ENCODE measurements at places on chromosomes 12 and 14.

GRCh38 chr12:88996200-88996788 is 356.0 kb downstream of the DUSP6 start:
- no peak for DNase-seq

DNA sequence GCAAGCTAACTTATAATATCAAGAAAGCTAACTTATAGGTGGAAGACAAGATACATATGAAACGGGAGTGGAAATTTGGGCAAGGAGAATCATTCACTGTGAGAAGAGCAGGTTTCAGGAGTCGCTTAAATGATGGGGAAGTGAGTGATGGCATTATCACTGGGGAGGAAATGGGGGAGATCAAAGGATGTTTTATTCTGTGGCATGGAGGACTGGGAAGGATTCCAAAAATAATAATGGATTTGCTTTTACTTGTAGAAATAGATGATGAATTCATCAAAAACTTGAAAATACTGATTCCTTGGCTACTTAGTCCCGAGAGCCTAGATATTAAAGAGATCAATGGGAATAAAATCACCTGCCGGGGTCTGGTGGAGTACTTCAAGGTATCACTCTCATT is 47.8 kb downstream of the SAV1 start:
- DNase-seq: no peak

DNA sequence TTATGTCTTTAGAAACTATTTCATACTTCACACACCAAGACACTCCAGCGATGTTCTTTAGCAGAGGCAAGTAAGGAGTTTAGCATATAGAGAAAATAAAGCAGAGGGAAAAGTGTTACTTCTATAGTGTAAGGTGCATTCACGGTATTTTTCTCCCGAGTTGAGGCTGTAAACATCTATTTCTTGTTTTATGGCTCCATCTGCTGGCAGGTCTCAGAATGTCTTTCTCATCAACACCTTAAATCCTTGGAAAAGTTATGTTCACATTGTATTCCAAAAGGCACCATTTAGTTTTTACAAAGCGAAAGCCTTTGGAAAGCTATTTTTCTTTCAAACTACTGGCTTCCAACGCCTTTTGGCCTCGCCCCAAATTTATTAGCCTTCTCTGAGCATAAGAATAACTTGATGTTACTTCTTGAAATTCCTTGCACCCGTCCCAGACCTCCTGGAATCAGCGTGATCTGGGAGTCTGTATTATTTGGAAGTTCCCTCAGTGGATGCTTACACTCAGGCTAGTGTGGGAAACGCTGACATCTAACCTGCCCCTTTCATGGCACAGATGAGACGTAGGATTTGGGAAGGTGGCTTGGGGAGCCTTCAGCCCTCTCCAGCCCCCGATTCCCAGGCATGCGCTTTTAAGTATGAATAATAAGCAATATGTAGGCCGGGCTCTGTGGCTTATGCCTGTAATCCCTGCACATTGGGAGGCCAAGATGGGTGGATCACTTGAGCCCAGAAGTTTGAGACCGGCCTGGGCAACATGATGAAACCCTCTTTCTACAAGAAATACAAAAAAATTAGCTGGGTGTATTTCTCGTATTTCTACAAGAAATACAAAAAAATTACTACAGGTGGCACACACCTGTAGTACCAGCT is 1.9 kb upstream of the PIWIL1 start:
- peak; percentile 74 for DNase-seq

- DNase-seq: no peak
Measured at GRCh38 chr12:122003651-122004611, 17.8 kb upstream of the BCL7A start.

GRCh38 chr14:32427726-32428528 is 98.8 kb downstream of the AKAP6 start:
- no peak for DNase-seq

GRCh38 chr12:109518820-109519665 is 41.6 kb downstream of the UBE3B start:
- DNase-seq: peak; percentile 79

DNA sequence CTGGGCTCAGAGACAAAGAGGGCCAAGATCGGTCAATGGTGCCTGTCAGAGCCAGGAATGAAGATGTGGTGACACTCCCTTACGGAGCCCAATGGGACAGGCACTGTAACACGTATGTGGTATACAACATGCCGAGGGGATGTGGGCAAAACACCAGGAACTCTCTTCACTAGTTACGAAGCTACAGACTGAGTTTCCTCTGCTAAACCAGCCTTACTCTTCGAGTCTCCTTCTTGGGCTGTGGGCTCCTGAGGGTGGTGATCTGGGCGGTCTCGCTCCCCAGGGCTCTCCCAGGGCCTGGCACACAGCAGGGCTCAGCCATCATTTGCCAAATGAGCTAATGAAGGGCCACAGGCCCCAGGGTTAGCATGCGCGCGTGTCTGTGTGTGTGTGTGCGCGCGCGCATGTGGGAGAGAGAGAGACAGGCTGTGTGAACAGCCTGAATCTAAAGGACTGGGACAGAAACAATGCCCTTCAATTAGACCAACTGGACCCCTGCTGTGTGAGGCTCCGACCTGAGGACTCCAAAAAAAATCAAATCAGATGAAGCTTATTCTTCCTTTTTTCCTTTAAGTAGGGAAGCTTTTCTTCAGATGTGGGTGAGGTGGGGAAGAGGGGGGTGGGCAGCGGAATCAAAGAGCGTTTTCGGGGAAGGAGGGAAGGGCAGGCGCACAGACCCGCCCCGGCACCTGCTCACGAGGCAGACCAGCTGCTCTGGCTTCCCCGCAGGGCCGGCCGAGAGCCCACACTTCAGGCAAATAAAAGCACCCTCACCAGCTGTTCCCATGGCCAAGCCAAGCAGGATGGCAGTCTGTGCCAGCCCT is 42.5 kb downstream of the CCDC88C start:
- DNase-seq: no peak

- no peak for DNase-seq
Measured at GRCh38 chr14:61623927-61624326, 71.4 kb upstream of the HIF1A start.

- DNase-seq: no peak
Measured at GRCh38 chr14:57864659-57865058, 1.2 kb downstream of the SLC35F4 start.

DNA sequence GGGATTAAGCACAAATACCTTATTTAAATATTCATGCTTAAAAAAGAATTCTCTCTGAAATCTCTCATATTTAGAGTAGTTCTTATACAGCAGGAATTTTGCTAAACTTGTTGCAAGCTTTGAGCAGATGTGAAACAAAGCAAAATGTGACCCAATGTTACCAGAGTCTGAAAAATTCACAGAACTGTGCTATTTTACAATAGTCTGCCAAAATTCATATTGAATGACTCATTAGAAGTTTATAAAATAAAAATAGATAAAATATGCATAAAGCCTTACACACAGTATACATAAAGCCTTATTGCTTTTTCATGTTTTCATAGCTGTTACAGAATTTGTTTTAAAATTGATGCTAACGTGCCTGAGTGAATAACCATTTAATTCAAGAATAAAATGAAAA is 17.8 kb upstream of the RHOJ start:
- DNase-seq: no peak

- DNase-seq: no peak
Measured at GRCh38 chr14:77009014-77009413, 19.5 kb downstream of the IRF2BPL start.

DNA sequence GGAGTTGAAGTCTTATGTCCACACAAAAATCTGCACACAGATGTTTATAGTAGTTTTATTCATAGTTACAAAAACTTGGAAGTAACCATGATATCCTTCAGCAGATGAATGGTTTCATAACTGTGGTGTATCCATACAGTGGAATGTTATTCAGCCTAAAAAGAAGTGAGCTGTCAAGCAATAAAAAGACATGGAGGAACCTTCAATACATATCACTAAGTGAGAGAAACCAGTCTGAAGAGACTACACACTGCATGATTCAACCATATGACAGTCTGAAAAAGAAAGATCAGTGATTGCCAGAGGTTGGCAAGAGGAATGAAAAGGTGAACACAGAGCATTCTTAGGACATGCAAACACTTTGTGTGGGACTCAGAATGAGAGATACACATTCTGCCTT is 18.6 kb upstream of the IFNG start:
- DNase-seq: no peak

- DNase-seq: no peak
Measured at GRCh38 chr12:121611306-121611705, 15.0 kb upstream of the ORAI1 start.

DNA sequence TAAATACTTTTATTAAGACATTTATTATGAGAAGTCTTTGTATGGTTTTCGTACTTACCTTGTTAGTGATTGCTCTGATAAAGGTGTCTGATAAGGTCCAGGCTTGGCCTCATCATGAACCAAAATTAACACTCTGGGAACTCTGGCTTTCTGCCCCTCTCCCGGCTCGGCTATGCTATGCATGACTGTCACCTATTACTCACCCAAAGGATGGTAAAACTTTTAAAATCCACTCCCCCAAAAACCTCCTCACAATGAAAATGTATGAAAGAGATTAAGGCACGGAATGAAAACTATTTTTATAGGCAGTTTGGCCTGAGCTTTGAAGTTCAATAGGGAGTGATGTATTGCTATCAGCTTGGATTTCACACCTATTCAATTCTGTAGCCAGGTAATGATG is 217.3 kb upstream of the TBX3 start:
- DNase-seq: no peak

DNA sequence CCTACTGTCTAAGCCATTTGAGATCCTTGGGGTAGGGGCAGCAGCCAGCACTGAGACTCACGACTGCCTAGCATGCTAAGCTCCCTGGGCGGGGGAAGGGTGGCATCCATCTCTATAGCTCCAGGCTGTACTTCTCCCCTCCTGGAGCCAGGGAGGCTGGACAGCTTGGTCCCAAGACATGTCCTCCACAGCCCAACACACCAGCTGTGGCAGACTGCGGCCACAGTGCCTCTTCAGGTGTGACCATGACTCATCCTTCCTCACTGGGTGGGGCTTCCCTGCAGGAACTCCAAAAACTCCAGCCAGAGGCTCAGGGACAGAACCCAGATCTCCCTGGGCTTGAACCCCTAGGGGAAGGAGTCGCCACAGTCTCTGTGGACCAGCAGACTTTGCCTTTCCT is 193.9 kb downstream of the GPHN start:
- DNase-seq: no peak

DNA sequence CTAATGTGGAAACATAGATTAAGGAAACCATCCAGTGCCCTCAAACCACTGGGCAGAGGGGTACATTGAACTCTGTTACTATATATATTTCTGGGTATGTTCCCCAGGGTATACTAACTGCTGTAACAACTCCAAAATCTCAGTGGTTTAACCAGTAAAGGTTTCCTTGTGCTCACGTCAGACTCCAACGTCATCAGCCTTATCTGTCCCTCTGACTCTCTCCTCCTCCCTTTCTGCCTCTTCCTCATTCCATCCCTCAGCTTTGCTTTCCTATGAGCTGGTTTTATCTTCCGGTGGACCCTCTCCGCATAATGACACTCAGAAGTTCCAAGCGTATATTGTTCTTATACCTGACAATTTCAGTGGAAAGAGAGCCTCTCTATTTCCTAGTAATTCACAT is 21.2 kb upstream of the SMCO2 start:
- DNase-seq: no peak

- no peak for DNase-seq
Measured at GRCh38 chr12:76216585-76217472, 131.4 kb downstream of the BBS10 start.

GRCh38 chr14:77524536-77524935 is 25.9 kb upstream of the ISM2 start:
- DNase-seq: no peak

DNA sequence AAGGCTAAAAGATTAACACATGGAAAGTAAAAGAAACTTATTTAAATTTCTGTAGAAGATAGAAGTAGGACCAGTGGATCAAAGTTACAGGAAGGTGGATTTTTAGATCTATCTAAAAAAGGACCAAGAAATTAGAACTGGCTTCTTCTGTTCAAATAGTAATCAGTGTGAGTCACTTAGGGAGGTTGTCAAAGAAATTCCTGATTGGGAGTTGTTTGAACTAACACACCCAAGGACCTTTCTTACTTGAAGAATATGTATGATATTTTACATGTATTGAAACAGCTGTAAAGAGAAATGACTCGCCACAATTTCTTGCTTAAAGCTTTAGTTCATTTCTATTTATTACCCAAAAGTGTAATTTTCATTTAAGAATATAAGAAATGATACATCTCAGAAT is 256.9 kb downstream of the RAD51B start:
- no peak for DNase-seq

DNA sequence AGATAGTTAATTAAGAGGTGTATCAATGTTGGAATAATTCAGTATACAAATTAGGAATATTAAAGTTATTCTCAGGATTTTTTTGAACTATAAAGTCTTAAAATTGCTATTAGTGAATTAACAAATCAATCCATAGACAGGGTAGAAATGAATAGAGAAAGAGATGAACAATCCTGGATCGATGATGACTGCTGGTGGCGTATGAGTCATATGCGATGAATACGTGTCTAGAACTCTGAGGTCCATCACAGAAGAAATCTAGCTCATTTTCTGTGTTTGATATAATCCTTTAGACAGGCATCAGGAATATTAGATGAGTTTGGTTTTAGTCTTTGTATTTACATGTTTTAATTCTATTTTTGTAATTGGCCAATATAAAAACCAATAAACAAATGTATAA is 85.4 kb upstream of the RTL1 start:
- no peak for DNase-seq

DNA sequence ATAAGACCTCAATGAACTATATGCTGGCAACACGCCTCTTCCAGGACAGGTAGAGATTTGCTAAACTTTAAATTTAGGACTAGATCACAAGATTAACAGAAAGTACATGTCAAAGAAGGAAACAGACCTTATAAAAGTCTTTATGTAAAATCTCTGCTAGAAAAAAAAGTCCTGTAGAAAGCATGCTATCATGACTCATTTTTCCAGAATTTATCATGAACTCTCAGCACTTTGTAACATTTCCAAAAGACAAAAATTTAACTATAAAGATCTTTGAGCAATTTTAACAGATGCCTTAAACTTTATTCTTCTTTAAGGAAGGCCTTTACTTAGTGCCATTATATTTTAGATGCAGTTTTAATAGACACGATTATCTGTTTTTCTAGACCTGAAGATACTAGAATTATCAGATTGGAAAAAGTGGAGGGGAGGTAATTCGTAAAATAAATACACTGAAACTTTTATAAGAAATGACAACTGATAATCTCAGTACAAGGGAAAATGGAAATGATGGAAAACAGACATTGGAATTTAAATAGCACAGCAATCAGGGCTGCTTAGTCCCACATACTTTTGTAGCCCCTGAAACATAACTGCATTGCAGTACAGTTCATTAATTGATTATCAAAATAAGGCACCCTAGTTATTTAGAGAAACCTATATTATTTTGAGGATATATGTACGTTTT is 92.0 kb downstream of the TTLL5 start:
- no peak for DNase-seq

DNA sequence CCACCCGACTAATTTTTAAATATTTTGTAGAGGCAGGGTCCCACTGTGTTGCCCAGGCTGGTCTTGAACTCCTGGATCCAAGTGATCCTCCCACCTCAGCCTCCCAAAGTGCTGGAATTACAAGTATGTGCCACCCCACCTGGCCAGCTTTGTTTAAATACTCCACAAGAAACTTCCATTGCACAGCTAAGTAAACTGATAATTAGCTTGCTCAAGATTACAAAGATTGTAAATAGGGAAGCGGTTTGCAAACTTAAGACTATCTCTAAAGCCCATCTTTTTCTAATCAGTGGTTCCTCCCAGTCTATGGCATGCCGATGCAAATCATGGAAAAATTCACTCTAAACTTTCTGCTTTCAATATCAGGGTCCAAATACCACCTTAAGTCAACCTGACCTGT is 9.7 kb downstream of the SLC7A8 start:
- DNase-seq: no peak

- DNase-seq: peak; percentile 18
Measured at GRCh38 chr12:27711317-27711682, 668 bp downstream of the MRPS35 start.

Measured in Kasumi-1 (cell line).